ENCODE measurements at places on chromosomes 7 and 10. TPM values are rescaled to one million over a fixed set of nuclear protein-coding genes. Genes with fewer than 3 reads are reported as not detected.

KIF11 gene
- 87.0 TPM for total RNA-seq

GRCh38 chr7:13850185-13850752 lies 139.2 kb downstream of the ETV1 start:
- H3K27ac ChIP-seq = peak overlapping the region; percentile 66
- no peaks in the 10 kb centered on the region for H3K27me3 ChIP-seq
- no peaks in the 10 kb centered on the region for H3K36me3 ChIP-seq
- DNase-seq = peak; percentile 73
- peaks cover 17% of the 10 kb centered on the region for H3K4me1 ChIP-seq
- H3K4me3 ChIP-seq = no peak overlapping the region

GRCh38 chr10:3067118-3067858 lies at the start of gene PFKP:
Gene PFKP (plus strand): TSS chr10:3067548. CDS start chr10:3067596, 48 bp downstream.
- H3K27me3 ChIP-seq = peaks cover 9% of the 10 kb centered on the region
- peak within 1 kb of the TSS; percentile 90 for H3K27ac ChIP-seq
- peaks cover 31% of the 10 kb centered on the region for H3K4me1 ChIP-seq

TMEM236 gene
- not detected for total RNA-seq

DNA sequence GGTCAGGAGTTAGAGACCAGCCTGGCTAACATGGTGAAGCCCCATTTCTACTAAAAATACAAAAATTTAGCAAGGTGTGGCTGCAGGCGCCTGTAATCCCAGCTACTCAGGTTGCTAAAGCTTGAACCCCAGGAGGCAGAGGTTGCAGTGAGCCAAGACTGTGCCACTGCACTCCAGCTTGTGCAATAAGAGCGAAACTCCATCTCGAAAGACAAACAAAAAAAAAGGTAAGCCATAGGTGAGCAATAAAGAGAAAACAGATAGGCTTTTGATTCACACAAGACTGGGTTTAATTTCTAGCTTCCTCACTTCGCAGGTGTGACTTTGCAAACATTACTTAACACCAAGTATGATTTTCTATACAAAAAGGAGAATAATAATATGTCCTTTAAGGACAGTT lies 72.3 kb upstream of the ACBD5 start:
- H3K27me3 ChIP-seq = peaks cover 13% of the 10 kb centered on the region
- no peak overlapping the region for H3K4me3 ChIP-seq
- H3K27ac ChIP-seq = no peak overlapping the region
- no peak for DNase-seq

PNLIPRP1 gene
- not detected for total RNA-seq

DNA sequence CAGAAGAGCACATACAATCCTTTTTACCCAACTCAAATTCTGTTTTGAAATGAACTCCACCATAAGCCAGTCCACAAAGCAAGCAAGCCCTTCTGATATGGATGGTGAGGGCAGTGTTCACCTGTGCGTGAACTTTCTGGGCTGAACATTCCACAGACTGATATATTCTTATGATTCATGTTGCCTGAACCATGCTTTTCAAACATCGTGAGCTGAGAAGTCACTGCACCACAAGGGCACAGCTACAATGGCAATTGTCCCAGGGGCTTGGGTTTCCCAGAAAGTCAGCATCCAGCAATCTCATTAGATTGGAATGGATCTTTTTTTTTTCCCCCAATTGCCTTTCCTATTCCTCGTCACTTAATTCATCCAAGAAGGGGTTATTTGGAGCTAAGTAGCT lies 86.9 kb upstream of the ZNF438 start:
- H3K27me3 ChIP-seq = peaks cover 3% of the 10 kb centered on the region
- no peak overlapping the region for H3K27ac ChIP-seq
- H3K36me3 ChIP-seq = no peaks in the 10 kb centered on the region
- H3K4me3 ChIP-seq = no peak overlapping the region
- no peak for DNase-seq

DNA sequence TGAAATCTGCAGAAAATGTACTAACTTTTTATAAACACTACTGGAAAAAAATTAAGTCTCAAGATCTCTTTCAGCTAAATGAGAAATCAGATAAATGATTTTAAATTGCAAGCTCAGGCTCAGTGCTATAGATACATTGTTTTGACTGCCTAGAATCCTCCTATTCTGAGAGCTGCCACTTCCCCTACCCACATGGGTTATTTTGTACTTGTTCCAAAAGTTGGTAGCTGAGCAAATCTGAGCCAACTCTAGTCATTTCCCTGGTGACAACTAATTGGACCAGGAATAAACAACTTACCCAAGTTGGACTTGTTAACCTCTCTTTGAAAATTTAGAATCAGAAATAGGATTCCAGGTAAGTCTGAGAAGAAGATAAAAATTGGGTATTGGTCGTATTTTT lies 202.1 kb downstream of the MBL2 start:
- H3K4me3 ChIP-seq = no peak overlapping the region
- no peak overlapping the region for H3K27ac ChIP-seq
- H3K27me3 ChIP-seq = no peaks in the 10 kb centered on the region
- DNase-seq = no peak

GRCh38 chr7:76225379-76225778 lies 23.7 kb downstream of the SRRM3 start:
- DNase-seq = peak; percentile 67
- no peak overlapping the region for H3K4me3 ChIP-seq
- H3K27me3 ChIP-seq = peaks cover 7% of the 10 kb centered on the region
- H3K36me3 ChIP-seq = no peaks in the 10 kb centered on the region
- H3K4me1 ChIP-seq = no peaks in the 10 kb centered on the region

DNA sequence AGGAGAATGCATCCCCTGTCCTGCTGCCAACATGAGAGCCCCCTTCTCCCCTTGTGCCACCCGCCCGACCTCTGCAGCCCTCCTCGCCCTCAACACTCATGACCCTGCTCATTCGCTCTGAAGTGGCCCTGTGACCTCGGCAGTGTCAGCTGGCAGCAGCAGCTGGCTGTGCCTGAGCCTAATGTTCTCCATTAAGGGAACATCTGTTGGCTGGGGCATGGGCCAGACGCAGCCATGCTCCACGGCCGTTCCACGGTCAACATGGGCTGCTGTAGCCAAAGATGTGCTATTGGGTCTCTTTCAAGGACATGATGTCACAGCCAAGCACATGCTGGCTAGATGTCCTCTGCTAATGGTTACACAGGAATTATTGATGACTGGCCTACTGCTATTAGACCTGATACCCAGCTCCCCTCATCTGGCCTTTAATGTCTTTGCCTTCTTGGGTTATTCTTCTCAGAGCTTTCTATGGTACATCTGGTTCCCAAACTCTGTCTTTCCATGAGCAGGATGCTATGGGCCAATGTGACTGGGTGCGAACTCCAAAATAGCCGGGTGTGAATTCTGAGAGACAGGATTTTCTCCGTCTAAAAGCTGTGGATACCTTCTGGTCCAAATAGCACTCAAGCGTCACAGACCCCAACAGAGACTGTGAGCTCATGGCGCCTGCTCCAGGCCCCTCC lies 22.4 kb downstream of the ADCYAP1R1 start:
- no peaks in the 10 kb centered on the region for H3K4me1 ChIP-seq
- H3K27me3 ChIP-seq = peaks cover 3% of the 10 kb centered on the region
- no peak overlapping the region for H3K4me3 ChIP-seq
- DNase-seq = no peak
- H3K27ac ChIP-seq = no peak overlapping the region

GRCh38 chr7:5665094-5666025 lies 116.1 kb downstream of the RNF216 start:
- DNase-seq = peak; percentile 81
- peaks cover 23% of the 10 kb centered on the region for H3K36me3 ChIP-seq
- no peak overlapping the region for H3K4me3 ChIP-seq

- DNase-seq = peak; percentile 69
- peaks cover 39% of the 10 kb centered on the region for H3K27me3 ChIP-seq
- no peak overlapping the region for H3K27ac ChIP-seq
- H3K4me1 ChIP-seq = peaks cover 16% of the 10 kb centered on the region
Observed at GRCh38 chr7:150986099-150986512, 4.7 kb upstream of the NOS3 start.

DNA sequence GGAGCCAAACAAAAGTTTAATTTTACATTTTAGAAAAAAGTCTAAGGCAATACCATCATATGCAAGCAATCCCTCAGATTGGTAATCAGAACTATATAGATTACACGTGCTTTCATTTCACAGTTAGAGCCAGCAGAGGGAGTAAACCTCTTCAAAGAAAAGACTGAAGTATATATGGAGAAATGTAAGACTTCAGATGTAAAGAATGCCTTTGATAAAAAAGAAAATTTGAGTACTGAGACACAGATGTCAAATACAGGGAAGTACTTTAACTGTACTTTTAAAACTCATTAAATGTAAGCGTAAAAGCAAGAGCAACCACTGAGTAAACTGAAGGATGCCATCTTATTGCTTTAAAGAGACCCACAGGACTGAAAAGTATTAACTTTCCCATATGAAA lies 101.4 kb upstream of the FAM133B start:
- H3K27me3 ChIP-seq = no peaks in the 10 kb centered on the region
- H3K4me3 ChIP-seq = no peak overlapping the region
- H3K36me3 ChIP-seq = peaks cover 74% of the 10 kb centered on the region
- DNase-seq = peak; percentile 57
- peaks cover 64% of the 10 kb centered on the region for H3K4me1 ChIP-seq
- peak overlapping the region; percentile 51 for H3K27ac ChIP-seq

DNA sequence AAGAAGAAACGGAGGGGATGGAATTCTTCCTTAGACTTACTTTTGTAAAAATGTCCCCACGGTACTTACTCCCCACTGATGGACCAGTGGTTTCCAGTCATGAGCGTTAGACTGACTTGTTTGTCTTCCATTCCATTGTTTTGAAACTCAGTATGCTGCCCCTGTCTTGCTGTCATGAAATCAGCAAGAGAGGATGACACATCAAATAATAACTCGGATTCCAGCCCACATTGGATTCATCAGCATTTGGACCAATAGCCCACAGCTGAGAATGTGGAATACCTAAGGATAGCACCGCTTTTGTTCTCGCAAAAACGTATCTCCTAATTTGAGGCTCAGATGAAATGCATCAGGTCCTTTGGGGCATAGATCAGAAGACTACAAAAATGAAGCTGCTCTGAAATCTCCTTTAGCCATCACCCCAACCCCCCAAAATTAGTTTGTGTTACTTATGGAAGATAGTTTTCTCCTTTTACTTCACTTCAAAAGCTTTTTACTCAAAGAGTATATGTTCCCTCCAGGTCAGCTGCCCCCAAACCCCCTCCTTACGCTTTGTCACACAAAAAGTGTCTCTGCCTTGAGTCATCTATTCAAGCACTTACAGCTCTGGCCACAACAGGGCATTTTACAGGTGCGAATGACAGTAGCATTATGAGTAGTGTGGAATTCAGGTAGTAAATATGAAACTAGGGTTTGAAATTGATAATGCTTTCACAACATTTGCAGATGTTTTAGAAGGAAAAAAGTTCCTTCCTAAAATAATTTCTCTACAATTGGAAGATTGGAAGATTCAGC lies 158.7 kb upstream of the LANCL2 start:
- peak; percentile 2 for DNase-seq
- H3K27me3 ChIP-seq = no peaks in the 10 kb centered on the region
- H3K27ac ChIP-seq = no peak overlapping the region
- H3K36me3 ChIP-seq = no peaks in the 10 kb centered on the region
- H3K4me1 ChIP-seq = no peaks in the 10 kb centered on the region
- H3K4me3 ChIP-seq = no peak overlapping the region

PRPS1L1 gene
- total RNA-seq = not detected

DNA sequence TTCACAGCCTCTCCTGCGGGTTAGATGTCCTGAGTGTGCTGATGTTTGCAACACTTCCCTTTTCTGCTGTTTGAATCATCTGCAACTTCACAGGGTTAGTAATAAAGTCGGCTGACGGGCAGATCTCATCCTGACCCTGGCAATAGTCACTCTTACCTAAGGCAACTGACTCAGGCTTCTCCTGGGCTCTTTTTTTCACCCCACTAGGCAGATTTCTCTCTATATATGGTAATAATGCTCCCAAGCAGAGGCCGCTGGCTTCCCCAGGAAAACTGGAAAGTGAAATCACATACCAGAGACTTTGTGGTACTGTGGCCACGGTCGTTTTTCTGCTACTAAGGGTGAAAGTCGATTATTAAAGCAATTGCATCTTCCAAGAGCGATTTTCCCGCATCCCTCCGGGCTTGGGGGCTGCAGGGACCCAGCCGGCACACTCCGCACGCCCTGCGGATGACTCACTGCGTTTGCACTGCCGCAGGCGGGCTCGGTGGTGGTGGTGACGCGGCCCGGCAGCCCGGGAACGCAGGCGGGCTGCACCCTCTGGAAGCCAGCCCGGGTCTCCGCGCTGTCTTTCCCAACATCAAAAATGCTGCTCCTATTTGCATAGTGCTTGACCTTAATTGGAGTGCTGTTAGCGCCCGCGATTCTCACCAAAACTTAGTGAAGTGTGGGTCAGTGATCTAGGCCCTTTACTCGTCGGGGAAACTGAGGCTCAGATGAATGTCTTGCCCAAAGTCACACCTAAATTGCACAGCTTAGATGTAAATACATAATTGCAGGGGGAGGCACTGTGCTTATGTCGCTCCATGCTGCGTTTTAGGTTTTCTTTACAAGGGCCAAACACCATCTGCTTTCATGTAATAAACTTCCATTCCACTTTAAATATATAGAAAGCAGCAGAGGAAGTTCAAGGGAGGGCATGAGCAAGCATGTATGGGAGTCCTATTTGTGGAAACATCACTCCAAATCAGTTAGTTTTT lies 47.6 kb upstream of the ITGB1 start:
- peaks cover 14% of the 10 kb centered on the region for H3K27me3 ChIP-seq
- H3K4me1 ChIP-seq = peaks cover 29% of the 10 kb centered on the region
- peak overlapping the region; percentile 65 for H3K4me3 ChIP-seq
- H3K27ac ChIP-seq = no peak overlapping the region
- no peaks in the 10 kb centered on the region for H3K36me3 ChIP-seq
- peak; percentile 28 for DNase-seq

COL13A1 gene
- total RNA-seq = not detected

PSD gene
- total RNA-seq = 1.6 TPM

DNA sequence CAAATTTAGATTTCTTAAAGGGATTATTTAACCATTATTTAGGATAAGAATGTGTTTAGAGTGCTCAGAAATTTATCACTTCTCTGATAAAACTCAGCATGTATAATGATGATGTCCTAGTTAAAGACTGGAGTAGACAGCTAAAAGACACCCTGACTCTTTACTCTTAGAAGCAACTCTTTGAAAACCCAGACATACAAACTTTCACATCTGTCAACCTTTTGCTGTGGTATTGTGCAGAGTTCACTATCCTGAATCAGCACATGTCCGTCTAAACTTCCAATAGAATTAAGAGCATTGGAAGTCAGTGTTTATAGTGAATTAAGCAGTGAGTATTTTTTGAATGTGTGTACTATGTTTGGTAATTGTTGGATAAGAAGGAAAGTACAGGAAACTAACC lies 24.9 kb downstream of the ZNRF2 start:
- DNase-seq = no peak
- no peaks in the 10 kb centered on the region for H3K27me3 ChIP-seq
- H3K4me3 ChIP-seq = no peak overlapping the region
- no peak overlapping the region for H3K27ac ChIP-seq

- no peaks in the 10 kb centered on the region for H3K4me1 ChIP-seq
- no peak overlapping the region for H3K27ac ChIP-seq
- no peaks in the 10 kb centered on the region for H3K27me3 ChIP-seq
- H3K36me3 ChIP-seq = no peaks in the 10 kb centered on the region
- no peak for DNase-seq
Observed at GRCh38 chr7:119397156-119397555, 875.8 kb upstream of the KCND2 start.

GRCh38 chr7:118657391-118658005 lies 433.0 kb downstream of the ANKRD7 start:
- H3K4me3 ChIP-seq = no peak overlapping the region
- DNase-seq = no peak
- no peaks in the 10 kb centered on the region for H3K36me3 ChIP-seq

- H3K4me3 ChIP-seq = no peak overlapping the region
- no peak for DNase-seq
- peaks cover 14% of the 10 kb centered on the region for H3K27me3 ChIP-seq
- no peaks in the 10 kb centered on the region for H3K4me1 ChIP-seq
- H3K36me3 ChIP-seq = no peaks in the 10 kb centered on the region
- H3K27ac ChIP-seq = no peak overlapping the region
Observed at GRCh38 chr7:26609532-26609931, 254.9 kb downstream of the SKAP2 start.

AKR1C4 gene
- not detected for total RNA-seq

All from activated CD8-positive, alpha-beta T cell treated with anti-CD3 and anti-CD28 coated beads, Interleukin-2, amount 10 ng/mL, durations not matched to agents 7 days and 5 days (primary cell).